ENCODE measurements at places on chromosomes 2 and 18. TPM values are rescaled to one million over a fixed set of nuclear protein-coding genes. Genes with fewer than 3 reads are reported as not detected.

The RAD51AP2 gene
- total RNA-seq: not detected

GRCh38 chr2:15936277-15937104, 3.9 kb upstream of the MYCN start:
- H3K36me3 ChIP-seq: no peaks in the 10 kb centered on the region
- H3K27ac ChIP-seq: no peak overlapping the region
- no peak overlapping the region for H3K4me3 ChIP-seq
- H3K27me3 ChIP-seq: peaks cover 17% of the 10 kb centered on the region
- no peak for DNase-seq

GRCh38 chr2:49931241-49931640, 776.9 kb upstream of the FSHR start:
- H3K4me3 ChIP-seq: no peak overlapping the region
- DNase-seq: no peak
- no peaks in the 10 kb centered on the region for H3K36me3 ChIP-seq

The SLC23A3 gene
- total RNA-seq: 0.18 TPM

The AMER3 gene
- not detected for total RNA-seq

DNA sequence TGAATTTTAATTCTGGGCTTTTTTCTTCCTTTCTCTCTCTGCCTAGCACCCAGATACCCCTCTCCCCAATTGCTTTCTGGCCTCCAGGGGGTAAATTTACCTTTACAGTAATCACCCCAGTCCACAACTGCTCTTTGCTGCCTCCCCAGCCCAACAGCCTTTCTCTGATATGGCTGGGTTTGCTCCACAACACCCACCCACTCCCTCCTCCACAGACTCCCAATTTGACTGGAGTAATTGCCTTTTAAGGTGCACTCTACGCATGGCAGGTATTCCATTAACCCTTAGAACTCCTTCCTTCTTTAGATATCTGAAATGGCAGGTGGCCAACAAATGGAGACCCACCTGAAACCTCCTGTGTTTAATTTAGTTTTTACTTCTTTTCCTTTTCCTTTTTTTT, 3.6 kb downstream of the CELF4 start:
- no peak overlapping the region for H3K4me3 ChIP-seq
- H3K27me3 ChIP-seq: peaks cover 24% of the 10 kb centered on the region
- no peak for DNase-seq
- H3K27ac ChIP-seq: no peak overlapping the region
- peaks cover 1% of the 10 kb centered on the region for H3K4me1 ChIP-seq
- no peaks in the 10 kb centered on the region for H3K36me3 ChIP-seq

DNA sequence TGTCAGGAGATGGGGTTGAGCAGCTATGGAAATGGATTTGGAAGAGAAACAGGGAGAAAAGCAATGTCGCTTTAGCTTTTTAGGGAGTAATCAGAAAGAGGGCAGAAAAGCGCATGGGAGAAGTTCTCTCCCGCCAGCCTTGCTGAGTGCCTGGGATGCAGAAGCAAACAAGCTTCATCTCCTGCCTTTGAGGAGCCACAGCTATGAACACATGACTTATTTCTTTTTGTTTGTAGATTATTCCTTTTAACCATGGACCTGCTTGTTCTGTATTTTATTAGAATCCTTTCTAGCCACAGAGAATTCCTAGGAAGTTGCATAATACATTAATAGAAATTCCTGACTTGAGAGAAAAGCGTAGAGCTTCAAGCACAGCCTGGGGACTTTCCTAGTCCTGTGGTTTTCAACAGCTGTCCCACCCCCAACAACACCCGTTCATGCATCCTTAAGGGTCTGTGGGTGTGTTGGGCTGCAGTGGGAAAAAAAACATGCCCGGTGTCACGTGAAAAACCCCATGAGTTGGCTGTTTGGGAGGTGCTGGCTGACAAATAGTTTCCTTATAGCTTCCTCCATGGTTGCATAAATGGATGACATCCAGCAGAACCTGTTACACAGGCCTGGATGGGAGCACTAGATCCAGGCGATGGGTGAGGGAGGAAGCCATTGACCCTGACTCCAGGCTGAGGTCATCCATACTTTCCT, 14.9 kb downstream of the SLC9A4 start:
- no peaks in the 10 kb centered on the region for H3K36me3 ChIP-seq
- H3K27ac ChIP-seq: no peak overlapping the region
- peak; percentile 51 for DNase-seq
- H3K4me1 ChIP-seq: no peaks in the 10 kb centered on the region

The ASB18 gene
- not detected for total RNA-seq

DNA sequence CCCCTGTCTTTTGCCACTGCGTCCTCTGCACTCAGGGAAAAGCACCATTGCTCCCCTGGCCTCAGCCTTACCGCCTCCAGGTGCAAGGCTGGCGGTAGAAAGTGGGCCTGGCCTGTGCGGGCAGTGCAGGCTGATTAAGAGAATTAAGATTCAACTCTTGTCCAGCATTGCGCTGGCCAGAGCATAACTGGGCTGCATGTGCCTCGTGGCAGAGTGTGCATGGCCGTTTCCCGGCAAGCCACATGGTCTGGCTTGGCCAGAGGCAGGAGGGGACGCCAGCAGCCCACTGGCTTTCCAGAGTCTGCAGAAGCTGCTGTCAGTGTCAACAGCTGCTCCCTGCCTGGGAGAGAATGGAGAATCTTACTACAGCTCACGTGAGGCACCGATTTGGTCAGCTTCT, 12.3 kb downstream of the NTSR2 start:
- H3K4me3 ChIP-seq: no peak overlapping the region
- H3K36me3 ChIP-seq: no peaks in the 10 kb centered on the region
- H3K27me3 ChIP-seq: peaks cover 56% of the 10 kb centered on the region
- no peak for DNase-seq
- no peak overlapping the region for H3K27ac ChIP-seq

All from IMR-90 (cell line).